ENCODE measurements at places on chromosomes 5 and 9.

DNA sequence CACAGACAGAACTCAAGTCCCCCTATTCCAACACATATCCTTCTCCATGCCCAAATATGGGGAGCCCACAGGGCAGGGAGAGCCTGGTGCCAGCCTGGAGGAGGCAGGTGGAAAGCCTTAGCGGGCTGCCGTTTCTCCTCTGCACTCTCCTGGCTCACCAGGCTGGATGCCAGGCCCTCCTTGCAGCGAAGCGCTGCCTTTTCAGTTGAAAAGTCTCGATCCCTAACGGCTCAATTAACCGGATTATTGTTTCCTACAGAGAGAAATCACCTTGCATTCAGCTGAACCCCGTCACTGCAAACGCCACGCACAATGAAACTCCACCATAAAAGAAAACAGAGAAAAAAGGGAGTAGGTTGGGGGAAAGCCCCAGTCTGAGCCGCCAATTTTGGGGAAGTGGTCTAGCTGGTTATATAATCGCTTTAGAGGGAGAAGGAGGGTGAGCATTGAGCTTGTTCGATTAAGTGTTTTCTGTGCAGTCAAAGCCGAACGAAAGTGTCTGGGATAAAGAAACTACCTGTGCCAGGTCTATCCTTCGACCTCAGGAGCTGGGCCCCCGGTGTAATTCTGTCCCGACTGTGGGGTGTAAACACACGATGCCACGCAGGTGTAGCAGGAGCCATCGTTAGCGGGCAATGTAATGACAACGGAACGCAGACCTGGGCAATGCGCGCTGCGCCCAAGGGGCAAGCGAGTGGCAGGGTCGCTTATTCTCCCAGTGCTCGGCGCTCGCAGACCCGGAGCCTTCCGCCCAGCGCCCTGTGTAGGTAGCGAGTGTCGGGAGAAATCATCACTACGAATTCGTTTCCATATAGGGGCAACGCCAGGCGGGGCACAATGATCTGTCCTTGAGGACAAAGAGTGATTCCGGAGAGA is 3.8 kb downstream of the BARHL1 start:
- H3K27ac ChIP-seq = no peak overlapping the region
- peaks cover 11% of the 10 kb centered on the region for H3K4me1 ChIP-seq
- H3K27me3 ChIP-seq = peaks cover 56% of the 10 kb centered on the region
- no peak for DNase-seq

DNA sequence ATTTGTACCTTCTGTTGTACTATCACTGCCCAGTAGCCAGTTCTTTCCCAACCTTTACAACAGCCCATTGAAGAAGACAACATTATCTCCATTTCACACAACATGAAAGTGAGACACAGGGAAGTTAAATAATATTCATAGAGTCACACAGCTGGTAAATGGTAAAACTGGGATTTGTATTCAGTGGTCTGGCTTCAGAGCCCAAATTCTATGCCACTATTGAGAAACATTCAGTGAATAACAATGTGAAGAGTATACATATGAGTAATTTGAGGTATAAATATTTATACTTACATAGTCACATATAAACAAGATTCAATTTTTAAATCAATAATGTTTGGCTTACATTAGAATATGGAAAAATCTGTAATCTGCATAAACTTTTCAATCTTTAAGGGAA is 13.8 kb downstream of the SMIM15 start:
- H3K36me3 ChIP-seq = peaks cover 29% of the 10 kb centered on the region
- no peak overlapping the region for H3K4me3 ChIP-seq
- H3K27ac ChIP-seq = no peak overlapping the region
- peaks cover 3% of the 10 kb centered on the region for H3K4me1 ChIP-seq
- H3K27me3 ChIP-seq = no peaks in the 10 kb centered on the region

GRCh38 chr5:179836225-179837019 is 15.7 kb downstream of the SQSTM1 start:
- peak; percentile 79 for DNase-seq
- no peaks in the 10 kb centered on the region for H3K27me3 ChIP-seq
- H3K36me3 ChIP-seq = peaks cover 47% of the 10 kb centered on the region
- H3K4me3 ChIP-seq = no peak overlapping the region

- H3K27me3 ChIP-seq = peaks cover 8% of the 10 kb centered on the region
- no peak overlapping the region for H3K4me3 ChIP-seq
- no peaks in the 10 kb centered on the region for H3K36me3 ChIP-seq
- no peak overlapping the region for H3K27ac ChIP-seq
- no peak for DNase-seq
Observed at GRCh38 chr5:88815050-88815789, 67.8 kb downstream of the MEF2C start.

DNA sequence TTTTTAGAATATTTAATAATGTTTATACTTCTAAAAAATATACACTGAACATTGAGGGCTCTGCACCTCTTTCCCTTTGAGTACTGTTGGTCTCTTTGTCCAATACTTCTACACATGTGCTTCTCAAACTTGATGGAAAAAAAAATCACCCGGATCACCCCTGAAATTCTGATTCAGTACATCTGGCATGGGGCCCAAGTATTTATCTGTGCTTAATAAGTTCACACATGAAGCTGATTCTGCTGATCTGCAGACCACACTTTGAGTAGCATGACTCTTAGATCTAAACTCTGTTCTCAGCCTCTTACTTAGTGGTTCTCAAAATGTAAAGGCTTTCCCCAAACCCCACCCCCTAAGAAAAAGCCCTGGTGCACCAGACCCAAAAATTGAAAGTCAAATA is 12.0 kb downstream of the RUSC2 start:
- no peaks in the 10 kb centered on the region for H3K27me3 ChIP-seq
- peaks cover 6% of the 10 kb centered on the region for H3K4me1 ChIP-seq
- no peak overlapping the region for H3K27ac ChIP-seq
- H3K4me3 ChIP-seq = no peak overlapping the region
- no peak for DNase-seq

GRCh38 chr5:66841264-66841663 is 245.1 kb downstream of the MAST4 start:
- peak overlapping the region; percentile 37 for H3K27ac ChIP-seq
- H3K4me3 ChIP-seq = no peak overlapping the region
- H3K36me3 ChIP-seq = no peaks in the 10 kb centered on the region
- peaks cover 47% of the 10 kb centered on the region for H3K4me1 ChIP-seq
- no peak for DNase-seq
- peaks cover 20% of the 10 kb centered on the region for H3K27me3 ChIP-seq
